ENCODE measurements at places on chromosomes 2 and 18.

DNA sequence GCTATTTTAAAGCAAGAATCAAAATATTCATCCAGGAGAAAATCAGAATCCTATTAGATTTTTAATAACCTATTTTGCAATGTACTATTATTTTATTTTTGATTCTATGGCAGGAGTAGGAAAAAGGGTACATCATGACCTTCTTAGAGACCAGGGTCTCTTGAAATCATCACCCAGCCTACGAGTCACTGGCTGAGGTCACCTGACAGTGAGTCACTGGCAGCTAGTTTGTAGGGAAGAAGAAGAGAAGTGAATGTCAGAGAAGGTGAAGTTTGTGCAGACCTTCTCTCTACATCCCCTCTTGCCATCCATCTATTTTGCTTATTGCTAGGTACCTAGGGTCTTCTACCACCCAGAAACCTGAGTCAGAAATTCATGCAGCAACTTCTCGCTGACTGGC, 144.2 kb downstream of the ALK start:
- DNase-seq, result no peak

DNA sequence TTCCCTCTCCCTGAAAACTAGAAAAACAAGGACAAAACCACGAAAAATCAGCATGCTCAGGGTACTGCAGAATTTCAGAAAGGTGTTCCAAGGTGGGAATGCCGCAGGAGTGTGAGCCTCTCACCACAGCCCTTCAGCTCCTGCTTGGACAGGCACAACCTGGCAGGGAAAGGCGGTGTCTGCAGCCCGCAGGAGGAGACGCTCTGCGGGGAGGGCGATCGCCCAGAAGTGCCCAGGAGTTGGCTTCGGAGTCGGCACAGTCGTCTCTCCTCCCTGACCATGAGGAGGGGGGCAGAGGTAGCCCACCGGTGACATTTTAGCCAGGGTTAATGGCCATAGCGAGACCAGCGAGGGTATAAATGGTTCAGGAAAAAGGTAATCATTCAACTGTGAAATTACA, 57.2 kb downstream of the TMEM18 start:
- DNase-seq, result no peak

DNA sequence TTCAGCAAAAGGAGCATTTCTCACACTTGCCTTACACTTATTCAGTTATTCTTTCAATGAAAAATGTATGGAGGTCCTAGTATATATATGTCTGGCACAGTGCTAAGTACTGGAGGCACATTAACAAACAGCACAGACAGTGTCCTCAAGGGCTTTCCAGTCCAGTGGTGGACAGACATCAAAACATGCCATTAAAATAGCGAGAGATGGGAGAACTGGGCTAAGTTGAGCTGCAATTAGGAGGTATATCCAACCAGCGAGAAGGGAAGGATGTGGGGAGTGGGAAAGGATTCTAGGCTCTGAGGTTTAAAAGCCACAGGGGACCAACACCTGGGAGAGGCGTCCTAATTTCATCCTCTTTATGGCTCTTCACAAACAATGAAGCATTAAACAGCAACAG, 127.5 kb upstream of the TTC39C start:
- DNase-seq, result no peak

DNA sequence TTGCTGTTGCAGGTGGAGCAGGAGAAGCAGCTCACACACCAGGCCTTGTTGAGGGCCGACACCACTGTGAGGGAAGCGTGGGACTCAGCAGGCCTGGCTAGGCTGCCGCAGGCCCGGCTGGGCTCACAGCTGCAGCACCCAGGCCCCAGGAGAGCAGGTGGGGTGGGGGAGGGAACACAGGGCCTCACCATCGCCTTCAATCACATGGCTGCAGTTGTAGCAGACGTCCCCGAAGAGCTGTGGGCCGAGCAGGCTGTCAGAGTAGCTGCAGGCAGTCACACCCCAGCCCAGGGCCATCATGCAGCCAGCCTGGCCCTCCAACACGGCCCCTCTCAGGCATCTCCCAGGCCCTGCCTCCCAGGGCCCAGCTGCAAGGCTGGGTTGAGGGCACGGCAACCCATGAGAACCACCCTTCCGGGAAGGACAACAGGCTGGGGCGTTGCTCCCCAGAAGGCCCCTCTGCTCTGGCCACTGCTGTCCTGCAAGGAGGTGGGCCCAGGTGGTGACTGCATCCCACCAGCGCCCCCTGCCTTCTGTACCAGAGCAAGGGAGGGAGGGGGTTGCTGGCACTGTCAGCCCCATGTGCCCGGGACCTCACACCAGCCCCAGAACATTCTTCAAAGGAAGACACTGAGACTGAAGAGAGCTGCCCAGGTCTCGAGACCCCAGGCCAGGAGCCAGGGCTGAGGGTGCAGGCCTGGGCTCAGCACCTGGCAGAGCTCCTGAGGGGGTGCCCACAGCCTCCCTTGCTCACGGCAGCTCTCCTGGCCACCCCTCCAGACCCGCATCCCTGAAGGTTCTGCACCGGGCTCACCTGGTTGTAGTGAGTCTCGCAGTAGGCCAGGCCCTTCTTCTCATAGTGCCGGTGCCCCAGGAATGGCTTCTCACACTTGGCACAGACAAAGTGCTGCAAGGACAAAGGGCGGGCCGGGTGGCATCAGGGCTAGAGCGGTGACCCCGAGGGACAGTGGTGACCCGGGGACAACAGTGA, 5.6 kb upstream of the GPR17 start:
- DNase-seq, result peak; percentile 27

GRCh38 chr2:104415284-104415683, 438.6 kb upstream of the POU3F3 start:
- no peak for DNase-seq

GRCh38 chr2:127897531-127898211, 11.9 kb upstream of the AMMECR1L start:
- no peak for DNase-seq

- DNase-seq, result no peak
Observed at GRCh38 chr2:27136751-27137150, 2.3 kb upstream of the PREB start.

DNA sequence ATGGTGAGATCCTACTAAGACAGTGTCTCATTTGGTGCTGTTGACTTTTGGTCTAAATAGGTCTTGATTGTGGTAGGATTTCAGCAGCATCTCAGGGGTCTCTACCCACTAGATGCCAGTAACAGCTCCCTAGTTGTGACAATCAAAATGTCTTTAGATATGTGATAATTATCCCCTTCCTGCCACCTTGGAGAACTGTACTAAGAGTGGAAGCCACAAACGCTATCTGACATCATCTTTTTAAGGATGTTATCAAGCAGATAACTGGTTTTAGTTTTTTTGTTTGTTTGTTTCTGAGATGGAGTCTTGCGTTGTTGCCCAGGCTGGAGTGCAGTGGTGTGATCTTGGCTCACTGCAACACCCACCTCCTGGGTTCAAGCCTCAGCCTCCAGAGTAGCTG, 3.1 kb downstream of the MGAT5 start:
- peak; percentile 21 for DNase-seq

GRCh38 chr2:75055820-75056675, 97.6 kb downstream of the POLE4 start:
- no peak for DNase-seq

GRCh38 chr2:196677404-196677803, 37.9 kb downstream of the CCDC150 start:
- DNase-seq, result no peak

- peak; percentile 12 for DNase-seq
Observed at GRCh38 chr2:231323316-231323715, 72.2 kb upstream of the B3GNT7 start.

- DNase-seq, result no peak
Observed at GRCh38 chr18:79260023-79260422, 135.7 kb upstream of the NFATC1 start.

DNA sequence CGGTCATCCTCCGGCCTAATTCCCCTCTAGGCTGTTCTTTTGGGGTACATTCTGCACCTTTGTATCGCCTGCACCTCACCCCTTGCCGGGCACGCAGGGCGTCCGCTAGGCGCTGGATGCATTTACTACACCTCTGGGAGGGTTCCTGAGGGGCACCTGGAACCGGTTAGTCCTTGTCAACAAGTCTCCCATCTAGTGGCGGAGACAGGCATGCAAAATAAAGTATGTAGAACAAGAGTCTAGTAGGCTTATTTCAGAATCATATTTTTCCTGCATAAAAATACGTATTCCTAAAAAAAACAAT, 705 bp upstream of the TEX261 start:
- peak; percentile 71 for DNase-seq

DNA sequence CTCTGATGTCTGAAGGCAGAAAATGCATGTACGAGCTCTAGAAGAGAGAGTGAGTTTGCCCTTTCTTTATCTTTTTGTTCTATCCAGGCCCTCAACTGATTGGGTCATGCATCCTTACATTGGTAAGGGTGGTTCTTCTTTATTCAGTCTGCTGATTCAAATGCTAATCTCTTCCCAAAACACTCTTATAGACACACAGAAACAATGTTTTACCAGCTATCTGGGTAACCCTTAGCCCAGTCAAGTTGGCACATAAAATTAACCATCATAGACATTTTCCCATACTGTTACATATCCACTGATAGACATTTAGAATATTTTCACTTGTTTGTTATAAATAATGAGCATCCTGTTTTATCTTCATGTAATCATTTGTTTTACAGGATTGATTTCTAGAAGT, 141.2 kb downstream of the TAF4B start:
- no peak for DNase-seq

GRCh38 chr2:133605011-133605765, 36.9 kb upstream of the NCKAP5 start:
- DNase-seq, result no peak

DNA sequence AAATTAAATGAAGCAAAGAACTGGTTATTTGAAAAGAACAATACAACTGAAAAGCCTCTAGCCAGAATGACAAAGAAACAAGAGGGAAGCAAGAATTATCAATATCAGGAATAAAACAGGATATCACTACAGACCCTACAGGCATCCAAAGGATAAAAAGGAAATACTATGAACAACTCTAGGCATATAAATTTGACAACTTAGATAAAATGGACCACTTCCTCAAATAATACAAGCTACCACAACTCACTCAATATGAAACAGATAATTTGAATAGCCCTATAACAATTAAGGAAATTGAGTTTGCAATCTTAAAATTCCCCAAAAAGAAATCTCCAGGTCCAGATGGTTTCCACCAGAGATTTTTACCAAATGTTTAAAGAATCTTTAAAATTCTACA, 19.8 kb downstream of the RPRD1A start:
- no peak for DNase-seq

DNA sequence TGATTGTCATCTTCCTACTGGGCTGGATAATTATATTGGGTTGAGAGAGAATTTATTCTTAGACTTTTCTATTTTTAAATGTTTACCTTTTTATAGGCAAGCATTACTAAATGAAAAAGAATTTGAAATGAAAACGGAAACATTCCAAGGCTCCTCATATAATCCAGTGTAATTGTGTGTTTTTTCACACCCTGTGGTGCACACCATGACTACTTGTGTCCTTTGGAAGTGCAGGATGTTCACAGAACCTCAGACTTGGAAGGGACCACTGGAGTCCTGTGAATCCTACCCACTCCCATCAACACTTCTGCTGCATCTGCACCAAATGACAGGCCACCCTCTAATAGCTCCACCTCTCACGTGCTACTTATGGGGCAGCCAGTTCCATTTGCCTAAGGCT, 48.0 kb downstream of the NAT8 start:
- DNase-seq, result no peak

DNA sequence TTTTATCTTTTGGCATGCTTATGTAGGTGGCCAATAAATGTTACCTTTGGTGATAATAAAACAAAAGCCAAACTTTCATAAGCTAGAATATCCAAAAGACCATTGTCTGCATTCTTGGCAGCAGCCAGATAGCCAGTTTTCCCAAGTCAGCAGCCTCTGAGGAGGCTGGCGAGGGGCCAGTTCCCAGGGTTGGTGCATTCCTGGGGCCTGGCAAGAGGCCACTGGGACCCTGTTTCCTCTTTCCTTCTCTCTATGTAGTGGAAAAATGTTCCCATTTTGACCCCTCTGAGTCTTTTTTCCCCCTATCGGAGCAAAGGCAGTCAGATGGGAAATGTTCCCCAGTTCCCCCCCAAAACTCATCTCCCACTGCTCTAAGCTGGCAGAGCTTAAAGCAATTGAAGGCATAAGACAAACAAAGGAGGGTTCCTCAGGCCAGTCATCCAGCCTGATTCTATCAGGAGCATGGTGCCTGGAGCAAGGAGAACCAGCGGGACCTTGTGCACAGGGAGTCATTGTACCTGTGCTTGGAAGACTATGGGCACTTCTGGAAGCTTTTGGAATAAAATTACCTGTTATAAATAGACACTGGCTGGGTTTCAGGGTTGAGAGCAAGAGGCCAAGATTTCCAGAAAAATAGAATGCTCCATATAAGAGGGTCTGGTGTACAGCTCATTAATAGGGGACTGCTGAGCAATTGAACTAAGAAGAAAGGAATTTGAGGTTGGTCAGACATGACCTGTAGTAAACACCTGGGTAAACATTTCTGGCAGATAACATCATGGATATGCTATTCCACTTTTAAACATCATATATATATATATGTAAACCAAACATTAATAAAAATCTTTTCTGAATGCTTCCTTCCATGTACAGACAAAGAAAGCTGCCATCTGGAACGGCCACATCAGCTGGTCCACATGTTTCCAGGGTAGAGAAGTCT, 63.4 kb downstream of the NCKAP5 start:
- no peak for DNase-seq

DNA sequence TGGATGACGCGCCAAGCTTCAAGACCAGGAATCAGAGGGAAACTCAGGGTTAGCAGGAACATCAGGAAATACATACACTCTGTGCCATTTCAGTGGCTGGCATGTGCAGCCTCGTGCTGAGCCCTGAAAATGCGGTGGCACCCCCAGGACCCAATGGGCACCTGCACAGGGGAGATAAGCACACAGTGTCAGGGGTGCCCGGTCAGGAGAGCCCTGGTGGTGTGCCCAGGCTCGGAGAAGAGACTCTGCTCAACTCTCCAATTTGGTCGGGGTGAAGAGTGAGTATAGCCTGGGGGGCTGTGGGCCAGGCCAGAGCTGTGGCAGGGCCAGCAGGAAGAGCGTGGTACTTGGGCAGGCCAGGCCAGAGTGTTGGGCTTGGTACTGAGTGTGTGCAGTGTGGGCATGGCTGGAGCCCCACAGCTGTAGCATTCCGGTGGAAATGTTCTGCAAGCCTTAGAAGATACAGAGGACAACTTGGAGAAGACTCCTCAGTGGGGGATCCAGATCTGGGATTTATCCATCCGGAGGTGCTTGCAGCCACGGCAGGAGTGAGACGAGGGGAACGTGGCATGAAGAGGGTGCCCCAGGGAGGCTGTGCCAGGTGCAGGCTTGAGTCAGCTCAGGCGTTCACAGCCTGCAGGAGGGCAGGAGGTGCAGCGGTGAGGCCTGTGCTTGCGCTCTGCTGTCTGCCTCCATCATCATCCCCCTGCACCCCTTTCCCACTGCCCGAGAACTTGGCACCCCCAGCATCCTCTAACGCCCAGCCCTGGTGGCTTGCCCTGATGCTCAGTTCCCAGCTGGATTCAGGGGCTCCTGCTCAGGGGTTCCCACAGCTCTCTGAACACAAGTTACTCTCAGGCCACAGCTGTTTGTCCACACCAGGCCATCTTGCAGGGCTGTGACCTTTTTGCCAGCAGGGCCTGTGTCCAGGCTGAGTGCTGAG, 451.7 kb upstream of the HS6ST1 start:
- no peak for DNase-seq

- no peak for DNase-seq
Observed at GRCh38 chr2:96680561-96681141, 38.1 kb downstream of the FER1L5 start.
